ENCODE measurements at places on chromosomes 6 and 20.

GRCh38 chr6:3990692-3991491, 88.0 kb downstream of the FAM217A start:
- peak; percentile 43 for DNase-seq

DNA sequence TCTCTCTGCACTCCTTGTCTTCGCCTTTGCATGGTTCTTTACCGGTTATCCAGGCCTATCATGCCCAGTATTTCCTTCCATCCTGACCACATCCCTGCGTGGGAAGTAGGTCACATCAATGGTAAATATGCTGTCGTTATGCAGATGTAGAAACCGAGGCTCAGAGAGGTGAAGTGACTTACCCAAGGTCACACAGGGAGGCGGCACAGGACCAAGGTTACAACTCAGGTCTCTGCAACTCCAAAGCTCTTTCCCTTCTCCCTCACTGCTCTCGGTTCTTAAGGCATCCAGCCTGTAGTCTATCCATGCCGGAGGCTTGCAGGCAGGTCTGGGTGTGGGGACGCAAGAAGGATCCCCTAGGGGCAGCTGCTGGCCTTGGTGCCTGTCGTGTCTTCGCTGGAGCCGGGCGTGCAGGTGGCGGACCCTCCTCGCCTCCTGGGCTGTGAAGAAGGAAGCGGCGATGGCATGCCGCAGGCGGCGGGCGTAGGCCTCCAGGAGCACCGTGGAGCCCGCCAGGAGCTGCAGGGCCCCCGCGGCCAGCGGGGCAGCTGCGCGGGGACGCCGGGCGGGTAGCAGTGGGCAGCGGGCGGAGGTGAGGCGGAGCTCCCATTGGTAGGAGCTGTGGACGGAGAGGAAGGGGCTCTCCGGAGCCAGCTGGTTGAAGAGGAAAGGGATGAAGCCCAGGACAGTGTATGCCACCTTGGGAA, 9.1 kb downstream of the OCSTAMP start:
- no peak for DNase-seq

GRCh38 chr6:317060-317447, 24.8 kb downstream of the DUSP22 start:
- no peak for DNase-seq

DNA sequence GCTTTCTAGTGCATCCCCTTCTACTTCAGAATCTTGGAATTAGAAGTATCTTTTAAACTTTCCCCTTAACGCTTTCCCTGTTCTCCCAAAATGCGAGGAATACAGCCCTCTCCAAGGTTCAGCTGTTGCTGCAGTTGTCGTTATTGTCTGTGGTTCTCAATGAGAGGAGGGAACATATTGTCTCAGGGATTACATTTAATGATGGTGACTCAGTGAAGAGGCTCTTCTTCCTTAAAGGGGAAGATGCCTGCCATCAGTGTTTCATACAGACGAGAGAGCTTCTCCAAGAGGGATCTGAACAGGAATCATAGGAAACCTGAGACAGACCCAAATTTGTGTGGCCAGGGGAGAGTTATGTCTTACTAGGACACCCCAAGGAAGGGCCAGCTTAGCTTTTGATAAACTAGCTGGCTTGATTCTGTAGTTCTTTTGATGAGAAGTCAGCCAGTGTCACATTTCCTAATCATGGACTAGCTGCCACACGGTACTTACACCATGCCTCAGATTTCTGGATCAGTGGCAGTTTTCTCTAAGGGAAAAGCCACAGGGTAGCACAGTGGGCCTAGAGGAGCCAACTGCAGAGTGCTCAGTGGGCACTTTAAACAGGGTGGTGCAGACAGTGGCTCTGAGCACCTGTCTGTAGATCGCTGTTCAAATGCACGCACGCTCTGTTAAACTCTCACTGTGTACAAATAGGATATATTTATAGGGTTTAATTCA, 59.7 kb upstream of the TMEM181 start:
- DNase-seq: no peak

- DNase-seq: no peak
These were observed 64.1 kb upstream of the ZNF217 start for GRCh38 chr20:53657732-53658131.

GRCh38 chr6:72420409-72420808, 201.5 kb upstream of the KCNQ5 start:
- no peak for DNase-seq
